ENCODE measurements at places on chromosomes 1 and 21.

- no peak for DNase-seq
Observed at GRCh38 chr1:23727362-23727811, 15.9 kb upstream of the ELOA start.

DNA sequence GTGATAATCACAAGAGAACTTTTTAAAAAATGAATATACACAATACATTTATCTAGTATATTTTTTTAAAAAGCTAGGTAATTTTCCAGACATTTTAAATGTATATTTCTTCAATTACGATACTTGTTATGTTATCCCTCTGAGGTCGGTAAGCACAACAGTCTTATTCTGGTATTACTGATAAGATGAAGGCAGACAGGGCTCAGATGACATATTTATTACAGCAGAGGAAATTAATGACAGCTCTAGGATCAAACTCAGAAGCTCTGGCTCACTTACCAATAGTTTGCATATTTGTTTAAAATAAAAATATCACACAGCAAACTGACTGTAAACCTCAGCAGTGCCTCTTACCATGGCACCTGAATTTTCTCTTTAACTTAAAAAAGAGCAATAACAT is 1347.0 kb upstream of the ADGRL2 start:
- DNase-seq: no peak

DNA sequence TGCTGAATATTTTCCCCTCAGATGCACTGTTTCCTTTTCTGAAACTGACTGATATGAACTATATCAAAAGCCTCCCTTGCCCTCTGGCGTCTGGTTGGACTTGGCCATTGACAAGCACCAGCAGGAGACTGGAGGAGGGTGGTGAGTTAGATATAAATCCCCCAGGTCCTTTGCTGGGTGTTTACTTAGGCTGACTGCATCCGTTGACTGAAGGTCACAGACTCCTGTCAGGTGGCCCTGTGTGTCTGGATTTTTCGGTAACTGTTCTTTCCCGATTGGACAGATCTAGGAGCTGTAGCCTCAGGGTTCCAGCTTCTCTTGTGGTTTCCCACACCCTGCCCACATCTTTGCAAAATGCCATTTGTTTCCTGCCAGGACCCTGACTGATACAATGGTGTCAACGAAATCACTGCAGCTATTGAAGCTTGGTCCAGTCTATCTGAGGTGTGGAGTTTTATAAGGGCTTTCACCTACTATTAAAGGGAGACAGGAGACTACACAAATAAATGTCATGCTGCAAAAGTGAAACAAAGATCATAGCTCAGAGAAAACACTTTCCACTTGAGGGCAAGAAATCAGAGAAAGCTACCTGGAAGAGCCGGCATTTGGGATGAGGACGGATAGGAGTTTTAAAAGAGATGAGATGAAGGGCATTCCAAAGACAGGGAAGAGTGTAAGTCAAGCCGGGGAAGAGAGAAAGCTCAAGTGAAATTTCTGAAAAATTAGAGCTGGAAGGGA is 1.5 kb upstream of the MAGI3 start:
- peak; percentile 23 for DNase-seq

- no peak for DNase-seq
Observed at GRCh38 chr1:62237361-62237760, 42.7 kb downstream of the L1TD1 start.

- no peak for DNase-seq
Observed at GRCh38 chr1:42239041-42239440, 74.5 kb upstream of the GUCA2A start.

GRCh38 chr21:24183077-24183476 is 1424.2 kb downstream of the MRPL39 start:
- DNase-seq: no peak

GRCh38 chr1:31224068-31224467 is 15.6 kb downstream of the NKAIN1 start:
- no peak for DNase-seq

- no peak for DNase-seq
Observed at GRCh38 chr1:222240536-222241181, 307.2 kb downstream of the HHIPL2 start.

- peak; percentile 28 for DNase-seq
Observed at GRCh38 chr1:9317591-9318417, 25.1 kb downstream of the SPSB1 start.

DNA sequence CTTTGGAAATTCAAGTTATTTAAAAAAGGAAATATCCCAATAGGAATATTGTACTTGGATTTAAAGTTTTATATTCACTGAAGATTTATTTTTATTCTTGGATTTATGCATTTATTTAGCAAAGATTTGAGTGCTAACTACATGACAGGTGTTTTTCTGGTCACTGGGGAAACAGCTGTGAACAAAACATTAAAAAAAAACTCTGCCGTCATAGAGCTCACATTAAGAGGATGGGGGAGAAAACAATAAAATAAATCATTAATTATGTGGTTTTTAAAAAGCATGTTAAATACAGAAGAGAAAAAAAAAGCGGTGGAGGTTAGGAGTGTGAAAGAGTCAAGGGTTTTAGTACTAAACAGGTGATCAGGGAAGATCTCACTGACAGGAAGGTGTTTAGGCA is 149.9 kb downstream of the GALNT2 start:
- no peak for DNase-seq

DNA sequence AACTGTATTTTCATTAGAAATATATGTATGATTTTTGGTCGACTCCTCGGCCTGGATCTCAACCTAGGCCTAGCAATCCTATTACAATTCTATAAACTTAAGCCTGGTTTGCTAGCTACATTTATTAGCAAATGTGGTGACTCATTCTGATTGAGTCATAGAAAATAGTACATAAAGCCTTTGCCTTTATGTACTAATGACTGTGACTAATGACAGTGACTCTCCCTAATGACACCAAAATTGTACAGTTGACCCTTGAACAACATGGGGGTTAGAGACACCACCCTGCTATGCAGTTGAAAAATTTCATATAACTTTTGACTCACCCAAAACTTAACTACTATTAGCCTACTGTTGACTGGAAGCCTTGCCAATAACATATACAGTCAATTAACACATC is 78.9 kb downstream of the CLEC20A start:
- no peak for DNase-seq

DNA sequence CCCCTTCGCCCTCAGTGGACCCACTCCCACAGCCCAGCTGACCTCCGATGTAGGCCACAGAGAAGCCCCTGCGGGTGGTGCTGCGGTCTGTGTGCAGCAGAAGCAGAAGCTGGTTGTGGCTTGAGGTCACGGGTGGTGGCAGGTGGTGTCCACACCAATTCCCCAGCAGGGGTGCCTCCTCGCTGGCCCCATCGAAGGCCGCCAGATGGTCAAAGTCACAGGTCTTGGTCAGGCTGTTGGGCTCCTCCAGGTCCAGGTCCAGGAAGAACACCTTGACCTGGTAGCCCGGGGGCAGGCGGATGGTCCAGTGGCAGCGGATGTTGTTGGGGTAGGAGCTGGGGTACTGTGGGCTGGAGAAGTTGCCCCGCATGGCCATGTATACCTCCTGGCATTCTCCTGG is 13.1 kb downstream of the CDCP2 start:
- DNase-seq: no peak

DNA sequence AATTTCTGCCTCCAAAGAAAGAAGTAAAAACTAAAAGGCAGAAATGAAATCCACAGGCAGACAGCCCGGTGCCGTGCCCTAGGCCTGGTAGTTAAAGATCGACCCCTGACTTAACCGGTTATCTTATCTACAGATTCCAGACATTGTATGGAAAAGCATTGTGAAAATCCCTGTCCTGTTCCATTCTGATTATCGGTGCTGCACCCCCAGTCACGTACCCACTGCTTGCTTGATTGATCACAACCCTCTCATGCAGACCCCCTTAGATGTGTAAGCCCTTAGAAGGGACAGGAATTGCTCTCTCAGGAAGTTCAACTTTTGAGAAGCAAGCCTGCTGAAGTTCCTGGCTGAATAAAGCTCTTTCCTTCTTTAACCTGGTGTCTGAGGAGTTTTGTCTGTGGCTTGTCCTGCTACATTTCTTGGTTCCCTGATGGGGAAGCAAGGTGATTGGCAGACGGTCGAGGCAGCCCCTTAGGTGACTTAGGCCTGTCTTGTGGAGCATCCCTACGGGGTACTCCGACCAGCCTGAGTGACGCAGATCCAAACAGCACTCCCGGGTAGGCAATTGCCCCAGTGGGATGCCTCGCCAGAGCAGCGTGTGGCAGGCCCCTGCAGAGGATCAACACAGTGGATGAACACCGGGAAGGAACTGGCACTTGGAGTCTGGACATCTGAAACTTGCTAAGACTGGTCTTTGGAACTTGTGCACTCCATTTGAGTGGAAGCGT is 111.2 kb upstream of the PPM1J start:
- DNase-seq: no peak

DNA sequence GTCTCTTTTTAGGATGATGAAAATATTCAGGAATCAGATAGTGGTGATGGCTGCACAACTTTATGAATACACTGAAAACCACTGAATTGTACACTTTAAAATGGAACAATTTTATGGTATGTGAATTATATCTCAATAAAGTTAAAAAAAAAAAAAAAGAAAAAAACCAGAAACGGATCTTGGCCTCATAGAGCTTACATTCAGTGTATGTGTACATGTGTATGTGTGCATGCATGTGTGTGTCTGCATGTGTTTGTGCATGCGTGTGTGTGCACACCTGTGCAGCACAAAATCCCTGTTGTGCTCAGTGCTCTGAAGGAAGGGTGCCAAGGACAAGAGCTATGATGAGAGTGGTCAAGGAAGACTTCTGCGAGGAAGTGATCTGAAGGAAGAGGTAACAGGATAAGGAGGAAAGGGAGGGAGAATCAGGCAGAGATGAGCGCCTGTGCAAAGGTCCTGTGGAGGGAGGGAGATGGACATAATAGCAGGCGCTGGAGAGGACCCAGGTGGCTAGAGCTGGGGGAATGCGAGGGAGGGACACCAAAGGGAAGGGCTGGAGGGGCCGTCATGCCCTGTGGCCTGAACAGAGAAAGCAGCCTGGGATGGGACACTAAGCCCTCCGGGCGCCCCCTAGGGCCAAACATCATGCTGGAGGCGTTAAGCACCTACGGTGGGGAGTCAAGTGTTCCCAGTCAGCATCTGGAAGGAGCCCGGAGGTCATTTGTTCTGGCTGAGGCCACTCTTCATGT is 25.2 kb downstream of the NKAIN1 start:
- no peak for DNase-seq

GRCh38 chr1:153220606-153221303 is 3.4 kb downstream of the PRR9 start:
- no peak for DNase-seq

DNA sequence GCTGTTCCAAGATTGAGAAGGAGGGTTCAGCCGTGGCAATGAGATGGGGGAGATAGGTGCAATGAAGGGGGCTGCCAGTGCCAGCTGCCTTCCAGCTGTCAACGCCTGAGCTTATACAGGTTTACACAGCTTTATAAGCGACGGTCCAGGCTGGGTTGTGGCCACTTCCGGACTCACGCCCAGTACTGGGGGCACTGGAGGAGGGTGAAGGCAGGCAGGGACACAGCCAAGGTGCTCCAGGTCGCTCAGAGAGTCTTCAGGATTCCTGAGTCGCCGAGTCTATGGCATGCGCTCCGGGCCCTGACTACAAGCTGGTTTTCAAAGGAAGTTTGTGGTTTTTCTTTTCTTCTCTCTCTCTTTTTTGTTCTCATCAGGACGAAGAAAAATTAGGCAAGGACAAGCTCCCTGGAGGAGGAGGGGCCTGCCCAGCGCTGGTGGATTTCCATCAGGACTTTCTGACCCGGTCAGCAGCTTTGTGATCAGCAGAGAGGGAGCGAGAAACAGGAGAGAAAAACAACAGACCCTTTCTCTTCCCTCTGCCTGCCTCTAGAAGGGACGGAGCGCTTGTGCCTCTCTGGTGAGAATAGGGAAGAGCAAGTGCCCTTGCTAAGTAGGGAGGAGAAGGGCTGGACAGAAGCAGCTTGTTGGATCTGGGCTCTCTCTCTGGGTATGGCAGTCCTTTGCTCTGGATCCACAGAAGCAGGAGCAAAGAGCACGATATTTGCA is at the start of gene MINDY1:
Gene MINDY1, minus strand, starts transcription at position 576 of the 726 bp plus-strand sequence. CDS start 4,285 bp downstream, outside the sequence.
- DNase-seq: peak; percentile 67

- DNase-seq: peak; percentile 96
Observed at GRCh38 chr1:116826818-116827606, 72.8 kb downstream of the CD2 start.

DNA sequence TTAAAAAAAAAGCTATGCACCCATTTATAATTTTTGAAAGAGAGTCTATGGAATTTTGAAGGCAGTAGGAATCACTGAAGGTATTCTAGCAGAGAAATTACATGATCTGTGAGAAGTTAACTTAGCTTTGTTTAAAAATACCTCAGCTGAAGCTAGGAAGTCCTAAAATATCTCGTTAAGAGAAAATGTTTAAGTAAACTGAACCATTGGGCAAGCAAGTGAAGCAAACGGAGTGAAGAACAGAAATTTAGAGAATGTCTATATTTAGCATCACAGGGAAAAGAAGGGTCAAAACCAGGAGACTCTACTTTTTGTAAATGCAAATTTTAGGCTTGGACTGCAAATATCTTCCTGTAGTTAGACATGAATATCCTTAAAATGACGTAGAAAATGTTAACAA is 230.8 kb downstream of the HMCN1 start:
- DNase-seq: no peak

- DNase-seq: no peak
Observed at GRCh38 chr1:198632007-198632406, 6.8 kb upstream of the PTPRC start.

- peak; percentile 75 for DNase-seq
Observed at GRCh38 chr1:12518931-12519692, 98.9 kb downstream of the DHRS3 start.

DNA sequence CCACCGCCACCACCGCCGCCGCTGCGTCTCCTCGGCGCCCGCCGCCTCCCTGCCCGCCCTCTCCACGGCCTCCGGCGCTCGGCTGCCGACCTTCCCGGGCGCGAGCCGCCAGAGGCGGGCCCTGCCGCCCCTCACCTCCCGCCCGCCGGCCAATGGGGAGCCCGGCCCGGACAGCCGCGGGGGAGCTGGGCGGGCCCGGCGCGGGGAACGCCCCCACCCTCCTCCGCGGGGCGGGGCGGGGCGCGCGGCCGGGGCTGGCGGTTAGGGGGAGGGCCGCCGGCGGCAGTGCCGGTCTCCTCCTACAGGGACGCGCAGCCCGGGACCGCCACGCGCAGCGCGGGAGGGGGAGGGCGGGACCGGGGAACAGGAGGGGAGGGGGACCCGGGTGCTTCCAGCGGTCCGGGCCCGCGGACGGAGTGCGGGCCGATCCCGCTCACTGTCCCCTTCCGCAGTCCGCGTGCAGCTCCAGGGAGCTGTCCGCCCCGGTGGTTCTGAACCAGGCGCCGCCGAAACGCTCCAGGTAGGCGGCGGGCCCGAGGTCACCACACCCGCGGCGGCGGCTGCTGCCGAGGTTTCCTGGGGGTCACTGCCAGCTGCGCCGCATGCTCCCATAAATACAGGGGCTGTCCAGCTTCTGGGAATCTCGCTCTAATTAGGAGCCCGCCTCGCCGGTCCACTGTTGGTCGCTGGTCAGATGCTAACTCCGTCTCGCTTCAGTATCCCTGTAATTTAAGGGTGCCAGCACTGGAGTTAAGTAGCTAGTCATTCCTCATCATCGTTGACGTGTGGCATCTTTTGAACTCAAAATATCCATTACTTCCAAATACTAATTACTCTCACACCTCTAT is at the start of gene PGBD5:
Gene PGBD5, minus strand, starts transcription at position 87 of the 848 bp plus-strand sequence. CDS start 404 bp downstream, outside the sequence.
- DNase-seq: peak; percentile 68

Data from activated CD4-positive, alpha-beta T cell treated with anti-CD3 and anti-CD28 coated beads, Interleukin-2, Interleukin-6, amounts not matched to agents 100 ng/mL and 50 ng/mL, durations not matched to agents 16 hours and 8 hours (primary cell).